Kidney epithelial cell (primary cell): ENCODE measurements at places on chromosomes 7 and 10.
A peak's percentile ranks its signal among the peaks of the same experiment; 100 is the strongest.

DNA sequence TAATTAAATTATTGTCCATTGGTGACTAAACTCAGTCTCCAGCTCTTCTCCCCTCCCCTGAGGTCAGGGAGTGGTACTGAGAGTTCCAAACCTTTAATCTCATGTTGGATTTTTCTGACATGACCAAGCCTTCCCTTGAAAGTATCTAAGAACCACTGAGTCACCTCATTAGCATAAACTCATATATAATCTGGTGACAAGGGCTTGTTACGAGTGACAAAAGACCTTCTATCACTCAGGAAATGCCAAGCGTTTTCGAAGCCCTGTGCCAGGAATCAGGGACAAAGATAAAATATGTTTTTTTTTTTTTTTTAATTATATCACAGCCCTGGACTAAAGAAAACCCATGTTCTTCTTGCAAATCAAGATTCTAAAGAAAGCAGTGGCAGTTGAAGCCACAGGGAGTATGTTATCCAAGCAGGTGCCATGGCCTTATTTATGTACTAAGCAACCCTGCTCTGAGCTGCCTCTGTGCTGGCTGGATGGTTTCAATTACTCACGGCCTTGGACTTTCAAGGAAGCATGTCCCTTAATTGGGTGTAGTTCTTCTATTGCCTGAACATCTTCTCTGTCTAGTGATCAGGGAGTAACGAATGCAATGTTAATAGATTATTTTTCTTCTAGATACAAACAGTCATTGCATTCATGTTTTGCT is 169.0 kb upstream of the PRKCQ start:
- no peak for DNase-seq

DNA sequence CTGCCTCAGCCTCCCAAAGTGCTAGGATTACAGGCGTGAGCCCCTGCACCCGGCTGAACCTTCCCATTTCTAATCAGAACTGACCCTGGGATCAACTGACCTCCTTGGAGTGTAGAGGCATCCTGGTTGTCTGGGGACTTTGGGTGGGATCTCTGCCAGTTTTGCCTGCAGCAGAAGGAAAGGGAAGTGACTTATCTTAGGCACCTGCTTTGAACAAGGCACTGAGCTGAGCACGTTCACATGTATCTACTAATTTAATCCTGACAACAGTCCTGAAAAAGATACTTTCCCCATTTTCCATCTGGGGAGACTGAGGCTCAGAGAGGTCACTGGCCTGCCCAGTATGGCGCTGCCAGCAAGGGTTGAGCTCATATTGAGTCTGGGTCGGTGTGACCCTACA is 153.4 kb downstream of the CUX1 start:
- DNase-seq, result no peak

GRCh38 chr10:505419-505818 is 184.0 kb downstream of the DIP2C start:
- no peak for DNase-seq

GRCh38 chr10:35089611-35090161 is 455 bp downstream of the CUL2 start:
- DNase-seq, result no peak

DNA sequence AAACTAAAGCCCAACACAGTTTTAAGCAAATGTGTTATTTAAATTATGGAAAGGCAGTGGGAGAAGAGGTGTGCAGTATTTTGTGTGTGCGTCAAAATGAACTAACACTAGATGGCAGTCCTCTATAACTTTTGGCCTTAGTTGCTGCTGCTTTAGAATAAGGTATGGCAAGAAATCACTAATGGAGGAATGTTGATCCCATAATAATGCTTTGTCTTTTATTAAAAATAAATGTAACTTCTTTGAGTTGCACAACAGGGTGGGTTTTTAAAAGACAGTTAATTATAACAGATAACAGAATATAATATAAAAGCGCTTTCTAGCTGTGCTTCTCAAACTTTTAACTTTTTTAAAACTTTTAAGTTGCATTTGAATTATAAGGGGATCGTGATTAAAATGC is 56.4 kb downstream of the BBS9 start:
- no peak for DNase-seq

GRCh38 chr7:35544028-35544742 is 150.8 kb downstream of the HERPUD2 start:
- DNase-seq, result no peak

DNA sequence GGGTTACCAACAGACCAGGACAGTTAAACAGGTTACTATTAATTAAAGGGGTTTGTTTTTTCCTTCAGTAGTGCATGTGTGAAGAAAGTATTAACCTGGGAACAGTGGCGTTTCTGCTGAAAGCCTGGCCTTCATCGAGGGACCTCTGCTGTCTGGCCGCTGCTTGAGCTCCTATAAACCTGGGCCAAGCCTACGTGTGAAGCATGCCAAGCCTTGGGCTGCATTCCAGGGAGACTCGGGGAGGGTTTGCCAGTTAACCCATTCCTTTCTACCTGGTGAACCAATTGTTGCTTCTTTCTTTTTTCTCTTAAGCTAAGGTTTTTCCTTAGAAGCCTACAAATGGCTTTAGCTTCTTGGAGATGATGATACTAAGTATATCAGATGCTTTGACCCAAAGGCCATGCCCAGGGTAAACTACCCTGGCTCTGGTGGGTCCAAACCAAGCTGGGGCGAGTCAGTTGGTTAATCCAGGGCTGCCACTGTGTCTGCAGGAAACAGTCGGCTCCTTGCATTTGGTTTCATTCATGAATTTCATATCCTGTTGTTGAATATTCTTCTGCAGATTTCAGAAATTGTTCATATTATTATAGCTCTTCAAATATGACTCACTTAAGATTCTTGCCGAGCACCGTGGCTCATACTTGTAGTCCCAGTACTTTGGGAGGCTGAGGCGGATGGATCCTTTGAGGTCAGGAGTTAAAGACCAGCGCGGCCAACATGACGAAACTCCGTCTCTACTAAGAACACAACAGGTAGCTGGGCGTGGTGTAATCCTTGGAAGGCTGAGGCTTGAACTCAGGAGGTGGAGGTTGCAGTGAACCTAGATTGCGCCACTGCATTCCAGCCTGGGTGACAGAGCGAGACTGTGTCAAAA is 23.8 kb downstream of the PFKP start:
- DNase-seq, result peak; percentile 51

DNA sequence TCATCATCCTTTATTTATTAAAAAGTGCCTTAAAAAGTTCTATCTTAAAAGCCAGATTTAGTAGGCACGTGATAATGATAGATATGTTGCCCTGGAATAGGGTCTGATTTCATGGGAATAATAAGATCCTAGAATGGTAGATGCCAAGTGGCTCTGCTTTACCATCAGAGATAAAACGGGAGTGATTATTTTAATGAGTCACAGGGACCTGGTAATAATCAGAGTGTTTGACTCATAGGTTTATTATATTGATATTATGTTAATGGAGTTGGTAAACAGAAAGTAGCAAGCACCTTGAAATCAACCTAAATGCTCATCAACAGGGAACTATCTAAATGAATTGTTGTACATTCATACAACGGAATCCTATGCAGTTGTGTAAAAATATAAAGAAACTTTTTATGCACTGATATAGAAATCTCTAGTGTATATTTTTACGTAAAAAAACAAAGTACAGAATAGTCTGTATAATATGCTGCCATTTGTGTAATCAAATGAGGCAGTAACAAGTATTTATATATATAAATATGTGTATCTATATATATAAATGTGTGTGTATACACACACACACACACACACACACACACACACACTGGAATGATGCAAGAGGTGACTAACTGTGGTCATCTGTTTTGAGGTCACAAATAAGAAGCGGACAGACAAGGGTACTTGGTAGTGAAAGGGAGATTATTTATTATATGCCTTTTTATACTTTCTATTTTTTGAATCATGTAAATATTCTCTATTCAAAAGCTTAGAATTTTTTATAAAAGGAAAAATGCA is 78.6 kb upstream of the DYNC1I1 start:
- no peak for DNase-seq

- no peak for DNase-seq
Measured at GRCh38 chr10:24887855-24888231, 64.6 kb downstream of the PRTFDC1 start.

GRCh38 chr7:140003913-140004382 is 58.8 kb downstream of the PARP12 start:
- no peak for DNase-seq

GRCh38 chr10:43746906-43747305 is 98.2 kb upstream of the ZNF32 start:
- DNase-seq, result no peak

- no peak for DNase-seq
Measured at GRCh38 chr10:79938728-79939406, 10.0 kb downstream of the SFTPD start.

DNA sequence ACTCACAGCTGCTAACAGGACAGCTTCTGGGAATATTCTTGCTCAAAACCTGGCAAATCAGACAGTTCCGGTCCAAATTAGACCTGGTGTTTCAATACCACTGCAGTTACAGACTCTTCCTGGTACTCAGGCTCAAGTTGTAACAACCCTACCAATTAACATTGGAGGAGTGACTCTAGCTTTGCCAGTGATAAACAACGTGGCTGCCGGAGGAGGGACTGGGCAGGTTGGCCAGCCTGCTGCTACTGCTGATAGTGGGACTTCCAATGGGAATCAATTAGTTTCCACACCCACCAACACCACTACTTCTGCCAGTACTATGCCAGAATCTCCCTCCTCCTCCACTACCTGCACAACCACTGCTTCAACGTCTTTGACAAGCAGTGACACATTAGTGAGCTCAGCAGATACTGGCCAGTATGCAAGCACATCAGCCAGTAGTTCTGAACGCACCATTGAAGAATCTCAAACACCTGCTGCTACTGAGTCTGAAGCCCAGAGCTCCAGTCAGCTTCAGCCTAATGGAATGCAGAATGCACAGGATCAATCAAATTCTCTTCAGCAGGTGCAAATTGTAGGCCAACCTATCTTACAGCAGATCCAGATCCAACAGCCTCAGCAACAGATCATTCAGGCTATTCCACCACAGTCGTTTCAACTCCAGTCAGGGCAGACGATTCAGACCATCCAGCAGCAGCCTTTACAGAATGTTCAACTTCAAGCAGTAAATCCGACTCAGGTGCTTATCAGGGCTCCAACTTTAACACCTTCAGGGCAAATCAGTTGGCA is 2.1 kb downstream of the SP4 start:
- no peak for DNase-seq

- DNase-seq, result no peak
Measured at GRCh38 chr7:157136372-157136771, 2.4 kb upstream of the UBE3C start.

DNA sequence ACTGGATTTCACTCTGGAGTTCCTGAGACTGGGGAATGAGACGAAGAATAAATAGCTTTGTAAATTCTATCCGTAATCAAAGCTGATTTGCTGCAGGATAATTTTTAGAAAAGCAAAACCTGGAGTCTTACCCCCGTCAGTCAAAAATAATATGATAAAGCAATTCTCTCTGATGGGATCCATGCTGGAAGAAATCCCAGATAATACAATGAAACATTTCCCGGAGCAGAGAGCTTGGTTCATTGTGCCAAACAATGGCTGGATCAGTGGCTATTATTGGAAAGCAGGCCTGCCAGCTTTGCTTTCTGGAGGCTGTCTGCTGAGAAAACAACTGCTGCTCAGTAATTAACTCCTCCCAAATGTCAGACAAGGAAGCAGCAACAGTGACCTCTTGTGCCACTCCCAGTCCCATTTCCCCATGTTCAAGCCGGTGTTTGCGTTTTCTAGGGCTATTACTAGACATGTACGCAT is 609.4 kb upstream of the PCDH15 start:
- no peak for DNase-seq

DNA sequence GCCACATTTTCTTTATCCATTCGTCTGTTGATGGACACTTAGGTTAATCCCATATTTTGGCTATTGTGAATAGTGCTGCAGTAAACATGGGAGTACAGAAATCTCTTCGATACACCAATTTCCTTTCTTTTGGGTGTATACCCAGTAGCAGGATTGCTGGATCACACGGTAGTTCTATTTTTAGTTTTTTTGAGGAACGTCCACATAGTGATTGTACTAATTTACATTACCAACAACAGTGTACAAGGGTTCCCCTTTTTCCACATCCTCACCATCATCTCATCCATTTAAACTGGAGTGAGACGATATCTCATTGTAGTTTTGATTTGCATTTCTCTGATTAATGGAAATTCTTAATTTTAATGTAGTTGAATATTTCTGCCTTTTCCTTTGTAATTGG is 19.3 kb downstream of the VKORC1L1 start:
- no peak for DNase-seq

GRCh38 chr10:42753126-42753506 is 29.5 kb upstream of the BMS1 start:
- DNase-seq, result peak; percentile 7

DNA sequence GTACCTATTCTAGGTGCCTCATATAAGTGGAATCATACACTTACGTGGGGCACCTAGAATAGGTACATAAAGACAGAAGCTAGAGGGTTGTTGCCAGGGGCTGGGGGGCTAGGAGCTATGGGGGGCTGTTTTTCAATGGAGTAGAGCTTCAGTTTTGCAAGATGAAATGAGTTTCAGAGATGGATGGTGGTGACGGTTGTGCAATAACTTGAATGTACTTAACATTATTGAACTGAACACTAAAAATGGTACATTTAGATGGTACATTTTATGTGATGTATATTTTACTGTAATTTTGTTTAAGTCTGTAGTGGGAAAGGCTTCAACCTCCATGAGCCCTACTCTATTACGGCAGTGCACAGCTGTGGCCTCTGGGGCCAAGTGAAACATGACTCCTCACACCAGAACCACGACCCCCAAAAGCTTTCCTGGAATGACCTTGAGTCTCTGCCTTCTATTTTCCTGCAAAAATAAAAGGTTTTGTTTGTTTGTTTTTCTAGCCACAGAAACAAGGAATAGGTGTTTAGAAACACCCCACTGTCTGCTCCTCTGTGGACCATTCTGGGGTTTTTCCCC is 147.3 kb upstream of the PLXNA4 start:
- DNase-seq, result no peak

DNA sequence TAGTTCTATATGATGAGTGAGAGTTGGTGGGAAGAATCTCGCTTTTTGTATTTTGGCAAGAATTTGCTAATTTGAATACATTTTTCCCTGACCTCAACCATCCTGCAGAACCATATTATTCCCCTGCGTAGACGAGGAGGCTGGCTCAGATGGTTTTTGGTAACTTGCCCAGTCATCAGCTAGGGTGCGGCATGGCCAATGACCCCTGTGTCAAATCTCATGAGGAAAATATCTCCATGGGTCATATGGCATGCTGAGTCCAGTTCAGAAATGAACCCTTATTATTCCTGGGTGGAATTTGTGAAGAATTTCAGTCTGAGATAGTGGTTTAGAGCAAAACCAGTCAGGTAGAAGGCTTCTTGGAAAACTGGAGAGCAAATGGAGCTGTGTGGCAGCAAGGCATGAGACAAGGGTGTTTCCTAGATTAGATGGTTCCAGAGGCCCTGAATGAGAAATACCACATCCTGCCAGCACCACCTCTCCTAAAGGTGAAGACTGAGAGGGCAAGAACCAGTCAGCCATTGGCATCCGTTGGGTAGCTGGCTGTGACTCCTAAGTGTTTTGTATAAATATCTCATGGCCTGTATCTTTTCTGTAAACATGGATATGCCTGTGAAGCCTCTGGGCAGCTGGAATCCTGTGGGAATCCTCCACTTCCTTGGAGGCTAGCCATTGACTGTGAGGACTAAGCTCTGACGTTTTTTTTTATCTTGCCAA is 5.8 kb upstream of the UPP1 start:
- DNase-seq, result no peak

GRCh38 chr7:5383314-5384098 is 40.1 kb downstream of the TNRC18 start:
- no peak for DNase-seq

GRCh38 chr7:106289848-106290247 is 5.1 kb upstream of the NAMPT start:
- no peak for DNase-seq

- DNase-seq, result no peak
Measured at GRCh38 chr10:62651341-62651740, 153.2 kb upstream of the ADO start.
